ENCODE measurements at places on chromosomes 11 and 22.

DNA sequence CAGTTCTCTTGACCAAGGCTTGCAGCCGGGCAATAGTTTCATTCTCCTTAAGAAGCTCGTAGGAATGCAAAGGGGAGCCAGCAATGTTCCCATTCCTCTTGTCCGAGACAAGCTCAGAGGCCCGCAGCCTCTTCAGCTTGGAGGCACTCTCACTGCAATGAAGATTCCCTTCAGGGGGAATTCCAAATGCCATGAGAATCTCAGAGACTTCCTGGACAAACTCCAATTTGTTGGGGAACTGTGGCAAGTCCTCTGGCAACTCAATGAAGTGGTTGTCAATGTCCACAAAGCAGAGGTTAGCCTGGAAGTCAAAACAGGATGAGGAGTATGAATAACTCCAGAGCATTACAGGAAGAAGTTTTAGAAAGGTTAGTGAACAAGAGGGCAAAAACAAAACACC lies 84.4 kb downstream of the DENND5A start:
- DNase-seq: no peak

- DNase-seq: no peak
Observed at GRCh38 chr11:36326524-36327419, 30.7 kb downstream of the PRR5L start.

GRCh38 chr11:59678813-59679165 lies 10.0 kb upstream of the PATL1 start:
- no peak for DNase-seq

DNA sequence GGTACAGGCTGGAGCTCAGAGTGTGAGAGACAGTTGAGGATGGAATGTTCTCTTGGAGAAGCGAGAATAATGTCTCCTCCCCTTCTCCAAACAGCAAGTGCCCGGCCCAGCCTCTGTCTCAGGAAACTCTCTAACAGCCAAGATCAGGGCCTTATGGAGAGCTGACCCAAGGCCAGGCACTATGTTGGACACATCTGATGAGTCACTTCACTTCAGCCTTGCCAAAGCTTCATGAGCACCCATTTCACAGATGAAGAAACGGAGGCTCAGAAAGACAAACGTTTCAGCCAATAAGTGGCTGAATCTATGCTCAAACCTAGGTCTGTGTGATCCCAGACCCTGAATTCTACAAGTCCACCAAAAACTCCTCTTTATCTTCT lies 22.1 kb upstream of the CHKA start:
- DNase-seq: no peak

- no peak for DNase-seq
Observed at GRCh38 chr11:58358969-58359368, at the start of gene OR5B17. Gene OR5B17, minus strand, starts transcription at chr11:58359069. Its CDS starts 0 bp downstream, at chr11:58359069.

- no peak for DNase-seq
Observed at GRCh38 chr22:22171357-22172218, 73.0 kb upstream of the VPREB1 start.

DNA sequence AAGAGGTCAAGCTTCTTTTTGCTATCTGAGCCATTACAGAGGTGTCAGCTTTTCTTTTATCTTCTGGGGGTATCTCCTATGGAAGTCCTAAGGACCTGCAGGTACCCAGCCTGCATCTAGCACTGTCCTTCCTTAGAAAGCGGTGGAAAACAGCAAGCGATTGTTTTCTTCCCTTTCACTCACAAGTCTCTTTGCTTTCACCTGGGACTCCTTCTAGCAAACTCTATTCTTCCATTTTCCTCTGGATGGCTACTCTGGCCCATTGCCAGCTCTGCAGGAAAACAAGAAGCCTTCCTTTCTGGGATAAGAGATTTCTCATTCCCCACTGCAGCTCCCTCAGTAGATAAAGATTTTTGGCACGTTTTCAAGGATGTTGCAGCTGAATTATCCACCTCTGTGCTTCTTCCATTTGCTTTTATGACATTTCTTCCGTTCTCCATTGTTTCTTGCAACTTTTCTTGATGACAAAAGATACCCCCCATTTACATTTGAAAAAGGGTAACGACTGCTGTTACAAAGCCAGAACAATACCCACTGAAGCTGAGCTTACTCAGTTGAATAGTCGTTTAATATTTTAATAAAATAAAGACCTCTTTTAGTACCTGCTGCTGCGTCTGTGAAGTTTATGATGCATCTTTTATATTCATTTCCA lies 40.2 kb upstream of the BDNF start:
- DNase-seq: no peak

GRCh38 chr22:48072777-48073176 lies 1310.3 kb downstream of the TBC1D22A start:
- DNase-seq: no peak

- DNase-seq: no peak
Observed at GRCh38 chr11:45673441-45673840, 8.0 kb upstream of the CHST1 start.

All from NCI-H187 (cell line).